HS-27A (cell line): ENCODE measurements at places on chromosomes 1 and 21.

DNA sequence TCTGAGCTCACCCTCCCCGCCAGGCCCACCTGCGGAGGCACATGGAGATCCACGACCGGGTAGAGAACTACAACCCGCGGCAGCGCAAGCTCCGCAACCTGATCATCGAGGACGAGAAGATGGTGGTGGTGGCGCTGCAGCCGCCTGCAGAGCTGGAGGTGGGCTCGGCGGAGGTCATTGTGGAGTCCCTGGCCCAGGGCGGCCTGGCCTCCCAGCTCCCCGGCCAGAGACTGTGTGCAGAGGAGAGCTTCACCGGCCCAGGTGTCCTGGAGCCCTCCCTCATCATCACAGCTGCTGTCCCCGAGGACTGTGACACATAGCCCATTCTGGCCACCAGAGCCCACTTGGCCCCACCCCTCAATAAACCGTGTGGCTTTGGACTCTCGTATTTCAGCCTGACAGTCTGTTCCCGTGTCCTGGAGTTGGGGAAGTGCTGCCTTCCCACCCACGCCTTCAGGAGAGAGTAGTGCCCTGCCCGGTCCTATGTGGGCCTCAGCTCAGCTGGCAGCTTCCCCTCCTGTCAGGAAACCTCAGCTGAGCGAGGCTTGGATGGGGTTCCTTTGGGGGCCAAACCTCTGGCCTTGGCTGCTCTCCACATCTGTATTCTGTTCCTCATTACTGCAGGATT is 9.2 kb downstream of the ZBTB48 start:
- no peak for DNase-seq

- DNase-seq, result no peak
Measured at GRCh38 chr1:26887125-26887524, 3.0 kb downstream of the GPN2 start.

- no peak for DNase-seq
Measured at GRCh38 chr1:150093805-150094204, 26.2 kb downstream of the VPS45 start.

GRCh38 chr1:56074007-56074651 is 505.2 kb downstream of the PLPP3 start:
- DNase-seq, result no peak

- DNase-seq, result no peak
Measured at GRCh38 chr1:15882665-15883064, 35.2 kb downstream of the SPEN start.

DNA sequence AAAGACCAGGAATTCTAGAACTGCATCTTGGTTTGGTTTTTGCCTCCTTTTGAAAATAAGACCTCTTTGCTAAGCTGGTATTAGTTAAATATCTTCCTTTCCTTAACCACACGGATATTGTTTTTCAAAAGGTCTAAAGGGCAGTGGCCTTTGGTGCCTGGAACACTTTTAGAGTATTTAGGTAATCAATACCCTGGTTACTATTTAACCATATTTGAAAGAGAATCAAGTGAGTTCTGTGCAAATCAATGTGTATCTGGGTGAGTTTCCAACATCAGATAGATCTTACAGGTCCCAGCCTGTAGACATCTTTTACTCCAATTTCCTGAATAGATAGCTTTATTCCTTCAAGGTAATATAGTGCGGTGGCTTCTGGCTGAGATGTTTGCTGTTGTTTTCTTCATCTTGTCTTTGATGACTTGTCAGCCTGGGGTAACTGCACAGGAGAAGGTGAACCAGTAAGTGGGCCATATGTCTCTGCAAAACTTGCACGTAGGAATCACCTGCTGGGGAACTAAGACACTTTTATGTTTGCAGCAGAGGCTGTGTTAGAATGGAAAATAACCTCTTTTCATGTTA is at the start of gene C8A:
Gene C8A (plus strand): TSS at position 277 of the 579 bp plus-strand sequence. CDS start 105 bp downstream, at position 382.
- no peak for DNase-seq

DNA sequence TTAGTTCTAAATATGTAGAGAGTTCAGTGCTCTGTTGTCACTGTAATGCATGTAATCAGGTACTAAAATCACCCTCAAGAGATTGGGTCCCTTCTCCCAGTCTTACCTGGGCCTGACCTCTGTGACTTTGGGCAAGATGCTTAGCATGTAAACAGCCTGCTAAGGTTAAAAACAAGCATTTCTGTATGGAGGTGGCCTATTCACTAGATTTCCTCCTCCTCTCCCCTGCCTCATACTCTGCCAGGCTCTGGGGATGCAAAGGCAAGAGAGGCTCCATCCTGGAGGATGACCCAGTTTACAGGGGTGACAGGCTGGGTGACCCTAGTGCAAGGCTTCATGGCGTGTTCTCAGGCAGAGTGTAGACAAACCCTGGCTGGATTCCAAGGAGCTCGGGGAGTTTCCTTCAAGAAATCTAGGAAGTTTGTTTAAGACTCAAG is 28.8 kb downstream of the VANGL2 start:
- DNase-seq, result no peak

DNA sequence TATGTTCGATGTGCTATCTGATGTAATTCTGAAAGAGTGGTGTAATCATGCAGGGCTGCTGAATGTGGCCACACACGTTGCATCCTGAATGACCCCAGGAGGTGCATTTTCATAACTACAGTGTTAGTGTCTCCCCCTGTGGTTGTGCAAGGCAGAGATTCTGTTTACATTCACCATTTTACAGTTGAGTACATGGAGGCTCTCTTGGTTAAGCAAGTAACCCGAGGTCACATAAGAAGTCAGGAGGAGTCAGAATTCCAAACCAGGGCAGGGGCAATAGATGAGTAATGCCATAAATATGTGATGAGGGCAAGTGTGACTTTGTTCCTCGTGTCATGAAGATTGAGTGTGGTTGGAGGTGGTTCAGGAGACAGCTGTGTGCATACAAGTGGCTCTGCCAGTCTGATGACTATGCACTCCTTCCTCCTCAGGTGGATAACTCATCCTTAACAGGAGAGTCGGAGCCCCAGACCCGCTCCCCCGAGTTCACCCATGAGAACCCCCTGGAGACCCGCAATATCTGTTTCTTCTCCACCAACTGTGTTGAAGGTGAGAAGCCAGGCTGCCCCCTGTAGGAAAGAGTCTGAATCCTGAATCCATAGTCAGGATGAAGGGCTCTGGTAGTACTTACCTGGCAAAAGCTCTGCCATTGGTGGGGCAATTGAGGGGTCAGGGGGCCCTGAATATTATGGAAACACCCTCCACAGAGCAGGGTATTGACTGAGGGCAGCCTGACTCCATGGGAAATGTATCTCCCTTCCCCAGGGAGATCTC is 9.3 kb downstream of the ATP1A2 start:
- peak; percentile 91 for DNase-seq

GRCh38 chr1:223659711-223660110 is 5.8 kb downstream of the CAPN8 start:
- DNase-seq, result no peak

DNA sequence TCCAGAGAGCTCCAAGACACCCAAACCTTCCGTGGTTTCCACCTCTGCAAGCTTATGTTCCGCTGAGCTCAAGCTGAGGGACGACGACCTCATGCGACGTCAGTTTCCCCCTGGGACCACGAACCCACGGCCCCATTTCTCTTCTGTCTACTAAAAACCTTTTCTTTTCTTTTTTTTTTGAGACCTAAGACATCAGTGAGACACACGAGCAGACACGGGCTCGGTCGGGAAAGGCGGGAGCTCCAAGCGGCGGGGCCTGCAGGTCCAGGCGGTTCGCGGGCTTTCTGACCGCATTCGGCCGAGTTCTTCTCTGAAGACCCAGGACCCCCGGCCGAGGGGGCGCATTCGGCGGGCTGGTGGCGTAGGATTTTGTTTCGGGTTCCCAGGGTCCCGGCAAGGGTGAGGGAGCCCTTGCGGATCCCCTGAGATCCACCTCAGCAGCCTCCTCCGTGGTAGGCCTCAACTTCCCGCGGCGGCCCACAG is 402 bp downstream of the C21orf58 start:
- no peak for DNase-seq

- DNase-seq, result no peak
Measured at GRCh38 chr1:117368116-117369108, 1.2 kb downstream of the MAN1A2 start.

- DNase-seq, result no peak
Measured at GRCh38 chr1:50978144-50978851, 8.3 kb downstream of the CDKN2C start.

- no peak for DNase-seq
Measured at GRCh38 chr1:117271959-117272358, 61.2 kb upstream of the VTCN1 start.

- peak; percentile 22 for DNase-seq
Measured at GRCh38 chr1:81113688-81114087, 687.0 kb upstream of the ADGRL2 start.

GRCh38 chr1:56931211-56931610 is 34.6 kb downstream of the C8B start:
- no peak for DNase-seq

DNA sequence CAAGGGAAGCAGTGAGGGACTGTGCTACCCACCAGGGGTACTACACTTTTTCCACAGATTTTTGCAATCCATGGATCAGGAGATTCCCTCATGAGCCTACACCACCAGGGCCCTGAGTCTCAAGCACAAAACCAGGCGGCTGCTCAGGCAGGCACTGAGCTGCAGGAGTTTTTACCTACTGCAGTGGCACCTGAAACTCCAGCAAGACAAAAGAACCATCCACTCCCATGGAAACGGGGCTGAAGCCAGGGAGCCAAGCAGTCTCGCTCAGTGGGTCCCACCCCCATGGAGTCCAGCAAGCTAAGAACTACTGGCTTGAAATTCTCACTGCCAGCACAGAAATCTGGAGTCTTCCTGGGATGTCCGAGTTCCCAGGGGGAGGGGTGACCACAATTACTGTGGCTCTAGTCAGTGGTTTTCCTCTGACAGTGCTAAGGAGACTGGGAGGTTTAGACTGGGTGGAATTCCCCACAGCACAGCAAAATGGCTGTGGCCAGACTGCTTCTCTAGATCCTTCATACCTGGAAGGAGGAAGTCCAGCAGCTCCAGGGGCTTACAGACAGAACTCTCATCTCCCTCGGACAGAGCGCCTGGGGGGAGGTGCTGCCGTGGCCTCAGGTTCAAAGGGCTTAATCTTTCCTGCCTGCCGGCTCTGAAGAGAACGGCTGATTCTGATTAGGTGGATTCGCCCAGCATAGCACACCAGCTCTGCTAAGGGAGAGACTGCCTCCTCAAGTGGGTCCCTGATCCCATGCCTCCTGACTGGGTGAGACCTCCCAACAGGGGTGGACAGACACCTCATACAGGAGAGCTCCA is 437.8 kb downstream of the LTN1 start:
- DNase-seq, result no peak

GRCh38 chr1:17929224-17929623 is 174.1 kb downstream of the ACTL8 start:
- DNase-seq, result no peak

GRCh38 chr1:29498126-29499103 is 262.1 kb downstream of the PTPRU start:
- DNase-seq, result no peak

GRCh38 chr1:16498573-16499413 is 15.3 kb downstream of the RNU1-1 start:
- peak; percentile 41 for DNase-seq

- DNase-seq, result no peak
Measured at GRCh38 chr1:246035060-246035541, 472.0 kb downstream of the SMYD3 start.

- no peak for DNase-seq
Measured at GRCh38 chr21:42203936-42204335, 15.0 kb upstream of the ABCG1 start.

GRCh38 chr1:212007178-212007577 is 28.2 kb downstream of the INTS7 start:
- DNase-seq, result no peak

DNA sequence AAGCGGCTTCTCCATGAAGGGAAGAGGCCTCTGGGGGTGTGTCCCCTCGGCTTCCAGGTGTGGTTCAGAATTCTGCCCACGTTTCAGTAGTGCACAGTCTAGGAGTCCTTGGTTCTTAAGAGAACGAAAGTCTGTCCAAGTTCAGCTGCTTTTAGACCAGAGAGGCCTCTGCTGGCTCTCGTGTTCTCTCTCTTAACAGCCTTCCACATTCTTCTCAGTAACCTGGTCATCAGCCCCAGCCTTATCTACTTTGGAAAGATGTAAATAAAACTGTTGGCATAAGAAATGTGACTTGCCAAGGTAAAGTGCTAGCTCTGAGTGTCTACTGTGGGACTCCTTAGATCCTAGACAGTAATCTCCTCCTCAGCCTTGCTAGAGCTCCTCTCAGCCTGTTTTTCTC is 15.3 kb upstream of the STUM start:
- no peak for DNase-seq

DNA sequence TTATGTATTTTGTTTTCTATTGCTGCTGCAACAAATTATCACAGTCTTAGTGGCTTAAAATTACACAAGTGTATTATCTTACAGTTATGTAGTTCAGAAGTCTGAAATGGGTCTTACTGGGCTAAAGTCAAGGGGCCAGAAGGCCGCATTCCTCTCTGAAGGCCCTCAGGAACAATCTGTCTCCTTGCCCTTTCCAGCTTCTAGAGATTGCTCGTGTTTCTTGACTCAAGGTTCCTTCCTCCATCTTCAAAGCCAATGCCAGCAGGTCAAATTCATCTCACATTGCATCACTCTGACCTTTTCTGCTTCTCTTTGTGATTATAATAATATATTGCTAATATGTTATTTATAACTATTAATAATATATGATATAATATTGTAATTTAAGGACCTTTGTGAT is 97.1 kb downstream of the DIRAS3 start:
- no peak for DNase-seq
